Urothelium cell line (cell line): ENCODE measurements at places on chromosomes 1 and 21.

GRCh38 chr1:153000294-153000693 is 1.3 kb upstream of the SPRR3 start:
- DNase-seq, result no peak

DNA sequence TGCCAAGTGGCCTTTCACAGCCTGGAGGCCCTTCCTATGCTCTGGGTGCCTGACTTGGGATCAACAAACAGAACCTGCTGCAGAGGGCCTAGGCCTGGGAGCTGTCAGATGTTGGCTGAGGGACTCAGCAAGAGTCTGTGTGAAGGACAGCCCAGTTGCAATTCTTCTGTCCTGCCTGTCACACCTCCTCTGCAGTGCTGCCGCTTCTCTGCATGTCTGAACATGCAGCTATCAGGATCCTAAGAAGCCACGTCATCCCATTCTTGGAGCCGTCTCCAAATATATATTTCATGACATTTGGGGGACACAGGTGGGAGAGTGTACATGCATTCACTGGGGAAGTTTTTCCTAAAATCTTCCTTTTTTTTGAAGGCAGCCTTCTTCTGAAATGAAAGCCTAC is 8.6 kb downstream of the FCAMR start:
- no peak for DNase-seq

DNA sequence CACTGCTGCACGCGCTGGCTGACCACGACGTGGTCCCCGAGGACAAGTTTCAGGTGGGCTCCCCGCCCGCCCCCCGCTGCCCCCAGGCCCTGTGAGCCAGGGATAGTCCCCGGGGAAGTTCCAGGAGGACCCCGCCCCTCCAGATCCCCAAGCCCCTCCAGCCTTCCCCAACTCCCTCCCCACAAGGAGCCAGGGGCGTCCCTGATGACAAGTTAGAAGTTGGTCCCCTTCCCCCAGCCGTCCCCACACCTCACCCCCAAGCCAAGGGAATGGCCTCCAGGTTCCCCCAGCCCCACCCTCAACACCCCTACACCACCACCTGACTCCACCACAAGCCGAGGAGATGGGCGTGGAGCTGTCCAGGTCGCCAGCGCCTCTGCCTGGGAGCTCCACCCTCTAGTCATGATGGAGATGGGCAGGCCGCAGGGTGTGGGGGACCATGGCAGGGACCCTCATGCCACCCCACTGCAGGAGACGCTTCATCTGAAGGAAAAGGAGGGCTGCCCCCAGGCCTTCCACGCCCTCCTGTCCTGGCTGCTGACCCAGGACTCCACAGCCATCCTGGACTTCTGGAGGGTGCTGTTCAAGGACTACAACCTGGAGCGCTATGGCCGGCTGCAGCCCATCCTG is 525 bp downstream of the AIRE start:
- no peak for DNase-seq

GRCh38 chr1:29238620-29239002 is 2.3 kb downstream of the PTPRU start:
- DNase-seq, result no peak

DNA sequence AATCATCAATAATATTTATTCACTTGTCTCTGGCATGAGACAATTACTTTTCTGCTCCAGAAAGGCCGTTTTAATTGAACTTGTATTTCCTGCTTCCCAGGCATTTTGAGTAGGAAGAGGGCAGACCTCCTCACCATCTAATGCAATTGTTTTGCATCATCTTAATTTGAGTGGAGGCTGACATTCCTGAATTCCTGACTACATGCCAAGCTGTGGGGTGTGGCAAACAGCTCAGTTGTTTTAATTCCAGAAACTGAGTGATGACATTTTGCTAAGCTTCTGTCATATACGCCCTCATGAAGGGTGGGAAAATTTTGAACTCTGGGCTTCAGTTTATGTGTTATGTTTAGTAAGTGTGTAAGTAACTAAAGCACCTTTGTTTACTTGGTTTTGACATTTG is 125.4 kb upstream of the USP25 start:
- DNase-seq, result peak; percentile 50

- DNase-seq, result peak; percentile 14
Observed at GRCh38 chr1:8373581-8374241, 55.8 kb downstream of the SLC45A1 start.

GRCh38 chr1:228305721-228306152 is 97.9 kb downstream of the OBSCN start:
- no peak for DNase-seq

DNA sequence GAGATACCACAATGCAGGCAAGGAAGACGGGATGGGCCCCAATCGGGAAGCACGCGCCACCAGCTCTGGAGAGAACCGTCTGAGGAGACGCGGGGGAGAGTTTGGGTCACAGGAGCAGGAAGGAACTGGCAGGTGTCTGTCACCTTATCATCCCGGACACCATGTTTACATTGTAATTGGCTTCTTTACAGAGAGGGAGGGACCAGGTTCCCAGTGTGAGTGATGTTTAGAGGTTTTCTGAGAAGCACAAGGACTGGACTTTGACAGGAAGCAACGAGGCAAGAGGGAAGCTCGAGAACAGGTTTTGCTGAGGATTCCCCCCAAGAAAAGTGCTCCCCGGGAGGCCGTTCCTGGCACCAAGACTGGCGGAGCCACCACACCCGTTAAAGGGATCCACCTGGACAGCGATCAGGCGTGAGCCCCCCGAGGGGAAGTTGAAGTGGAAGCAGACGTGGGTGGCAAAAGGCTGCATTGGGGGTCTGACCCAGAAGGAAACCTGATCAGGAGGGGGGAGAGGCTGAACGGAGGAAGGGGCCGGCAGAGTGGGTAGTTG is 957 bp downstream of the EPS15 start:
- peak; percentile 30 for DNase-seq

GRCh38 chr1:6445062-6445763 is 20.6 kb downstream of the ESPN start:
- no peak for DNase-seq

GRCh38 chr1:206674745-206675175 is 9.9 kb upstream of the MAPKAPK2 start:
- DNase-seq, result peak; percentile 89

- no peak for DNase-seq
Observed at GRCh38 chr1:99648107-99648506, 2.2 kb downstream of the PALMD start.

DNA sequence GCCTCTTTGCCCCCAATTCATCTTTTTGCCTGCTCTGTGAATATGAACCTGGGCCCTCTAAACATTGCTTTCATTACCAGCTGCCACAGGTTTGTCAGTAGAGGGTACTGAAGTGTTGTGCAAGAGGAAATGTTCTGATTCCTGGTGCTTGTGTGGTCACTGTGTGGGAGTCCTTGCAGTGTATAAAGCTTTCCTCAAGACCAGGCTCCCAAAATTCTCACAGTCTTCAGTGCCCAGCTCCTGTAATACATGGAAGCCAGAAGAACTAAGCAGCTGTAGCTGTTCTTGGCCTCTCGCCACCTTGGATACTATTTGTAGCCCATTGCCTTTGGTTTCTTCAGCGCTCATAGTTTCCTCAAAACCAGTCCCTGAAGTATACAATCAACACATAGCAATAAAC is 1046.2 kb downstream of the BRINP3 start:
- DNase-seq, result no peak

- DNase-seq, result no peak
Observed at GRCh38 chr1:188270497-188270896, 1441.7 kb downstream of the PLA2G4A start.

GRCh38 chr1:232845406-232845955 is 40.3 kb downstream of the MAP10 start:
- no peak for DNase-seq

- DNase-seq, result no peak
Observed at GRCh38 chr1:28758420-28758819, 21.7 kb downstream of the YTHDF2 start.

GRCh38 chr1:192153276-192153675 is 5.0 kb upstream of the RGS18 start:
- no peak for DNase-seq

GRCh38 chr1:33169290-33170055 is 12.4 kb downstream of the TRIM62 start:
- DNase-seq, result no peak

- DNase-seq, result peak; percentile 74
Observed at GRCh38 chr1:58395355-58395754, 151.2 kb downstream of the OMA1 start.

DNA sequence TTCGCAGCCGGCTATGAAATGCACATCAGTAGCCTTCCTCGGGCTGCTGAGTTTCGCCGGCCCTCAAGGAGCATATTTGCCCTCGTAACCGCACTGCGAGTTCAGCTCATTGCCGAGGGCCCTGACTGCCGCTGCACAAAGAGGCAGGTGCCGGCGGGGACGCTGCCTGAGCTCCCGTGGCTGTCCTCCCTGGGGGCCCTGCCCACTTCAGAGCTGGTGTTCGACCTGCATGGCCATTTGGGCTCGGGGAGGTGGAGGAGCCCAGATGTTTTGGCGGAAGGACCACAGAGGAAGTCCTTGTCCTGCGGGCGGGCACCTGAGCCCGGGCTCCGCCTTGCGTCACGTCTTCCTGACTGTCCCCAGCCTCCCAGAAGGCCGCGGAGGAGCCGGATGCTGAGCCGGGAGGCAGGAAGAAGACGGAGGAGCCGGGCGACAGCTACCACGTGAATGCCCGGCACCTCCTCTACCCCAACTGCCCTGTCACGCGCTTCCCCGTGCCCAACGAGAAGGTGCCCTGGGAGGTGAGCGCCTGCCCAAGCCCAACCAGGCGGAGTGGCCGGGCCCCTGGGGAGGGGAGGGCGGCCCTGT is 29.9 kb upstream of the LRRC3 start:
- DNase-seq, result no peak

DNA sequence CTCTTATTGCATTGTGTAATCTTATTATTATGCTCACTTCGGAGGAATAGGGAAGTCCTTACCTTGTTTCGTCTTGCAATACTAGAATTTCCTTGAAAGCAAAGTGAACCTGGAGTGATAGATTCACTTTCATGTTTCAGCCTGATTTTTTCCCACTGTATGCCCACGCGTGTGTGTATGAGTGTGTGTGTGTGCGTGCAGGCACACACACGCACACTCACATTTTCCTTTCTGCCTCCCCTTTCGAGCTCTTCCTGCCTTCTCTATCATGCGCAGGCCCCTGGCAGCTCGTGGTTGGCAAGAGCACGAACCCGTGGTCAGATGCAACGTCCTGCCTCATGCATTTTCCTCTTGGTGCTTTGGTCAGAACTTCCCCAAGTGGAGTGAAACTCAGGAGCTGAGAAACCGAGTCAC is at the start of gene GCSAML:
Gene GCSAML, plus strand, starts transcription at position 366 of the 414 bp plus-strand sequence. CDS start 58 bp downstream, outside the sequence.
- DNase-seq, result no peak

GRCh38 chr1:156484480-156485058 is 16.0 kb downstream of the MEF2D start:
- no peak for DNase-seq

DNA sequence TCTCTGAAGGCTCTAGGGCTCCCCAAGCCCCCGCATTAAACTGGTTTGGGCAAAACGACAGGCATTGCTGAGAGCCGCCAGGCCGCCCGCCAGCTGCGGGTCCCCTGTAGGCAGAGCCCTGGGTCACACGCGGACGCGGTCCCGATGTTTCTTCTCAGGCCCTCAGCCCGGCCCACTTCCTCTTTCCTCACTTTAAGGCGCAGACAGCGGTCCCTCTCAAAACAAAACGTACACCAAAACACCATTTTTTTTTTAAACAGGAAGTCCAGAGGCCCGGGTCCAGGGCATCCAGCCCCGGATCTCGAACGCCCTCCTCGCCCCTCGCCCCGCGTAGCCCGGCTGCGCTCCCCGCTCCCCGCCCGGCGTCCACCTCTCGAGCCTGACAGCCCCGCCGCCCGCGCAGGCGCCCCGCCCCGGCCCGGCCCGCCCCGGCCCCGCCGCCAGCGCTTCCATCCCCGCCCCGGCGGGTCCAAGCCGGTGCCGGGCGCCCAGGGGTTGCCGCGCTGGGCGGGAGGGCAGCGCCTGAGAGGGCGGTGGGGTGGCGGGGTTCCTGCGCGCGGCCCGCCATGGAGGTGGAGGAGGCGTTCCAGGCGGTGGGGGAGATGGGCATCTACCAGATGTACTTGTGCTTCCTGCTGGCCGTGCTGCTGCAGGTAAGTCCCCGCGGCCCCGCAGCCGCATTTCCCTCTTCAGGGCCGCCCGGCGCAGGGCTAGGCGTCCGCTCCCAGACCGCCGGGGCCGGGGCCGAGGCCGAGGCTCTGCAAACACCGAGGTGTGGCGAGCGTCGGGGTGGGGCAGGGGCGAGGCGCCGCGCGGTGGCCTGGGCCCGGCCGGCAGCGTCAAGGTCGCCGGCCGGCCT is at the start of gene SLC22A15:
Gene SLC22A15, plus strand, starts transcription at position 452 of the 859 bp plus-strand sequence. Its CDS starts 115 bp downstream, at position 567.
- peak; percentile 73 for DNase-seq

DNA sequence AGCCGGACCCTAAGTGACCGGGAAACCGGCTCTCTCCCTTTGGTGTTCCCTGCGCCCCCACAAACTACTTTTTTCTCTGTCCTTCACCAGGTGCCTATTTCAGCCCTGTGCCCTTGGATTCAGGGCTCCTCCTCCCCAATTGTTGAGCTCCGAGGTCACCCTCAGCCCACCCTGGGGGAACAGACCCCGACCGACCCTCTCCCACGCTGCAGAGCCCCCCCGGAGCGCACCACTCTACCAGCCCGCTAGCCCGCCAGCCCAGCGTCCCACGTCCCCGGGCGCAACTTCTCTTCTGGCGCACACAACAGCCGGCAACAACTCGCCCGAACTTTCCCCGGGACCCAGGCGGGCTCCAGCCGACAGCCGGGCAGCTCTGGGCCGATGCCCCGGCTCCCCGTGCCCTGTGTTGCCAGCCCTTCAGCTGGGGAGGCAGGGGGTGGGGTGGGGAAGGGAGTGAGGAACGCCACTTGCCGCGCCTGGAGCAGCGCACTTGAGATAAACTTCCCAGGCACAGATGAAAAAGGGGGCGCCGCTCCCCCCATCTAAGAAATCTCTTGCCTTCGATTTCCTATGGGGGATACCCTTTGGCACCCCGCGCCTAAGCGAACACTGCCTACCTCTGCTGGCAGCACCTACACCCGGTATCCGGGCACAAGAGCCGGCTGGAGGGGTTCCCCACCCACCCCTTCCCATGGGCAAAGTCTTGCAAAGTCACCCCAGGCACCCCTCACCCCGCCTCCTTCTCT is 997 bp downstream of the CASZ1 start:
- DNase-seq, result no peak

DNA sequence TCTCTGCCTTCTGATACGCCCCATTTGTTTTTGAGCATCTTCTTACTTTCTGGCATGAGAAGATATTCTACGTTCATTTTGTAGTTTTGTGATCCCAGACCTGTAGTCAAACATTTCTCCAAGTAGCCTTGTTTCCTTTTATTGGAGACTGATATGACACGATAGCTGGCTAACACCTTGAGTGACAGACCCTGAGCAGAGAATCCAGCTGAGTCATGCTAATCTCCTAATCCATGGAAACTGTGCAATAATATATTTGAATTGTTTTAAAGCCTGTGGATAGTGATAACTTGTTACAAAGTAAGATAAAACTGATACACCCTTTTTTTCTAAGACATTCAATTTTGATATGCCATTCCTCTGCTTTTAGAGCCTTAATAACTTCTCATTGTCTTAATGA is 1.2 kb upstream of the IFI44L start:
- DNase-seq, result no peak

GRCh38 chr1:34686531-34686930 is 68.3 kb upstream of the GJB5 start:
- no peak for DNase-seq

GRCh38 chr21:43361127-43361492 is 65.8 kb downstream of the SIK1 start:
- no peak for DNase-seq

GRCh38 chr1:78385744-78386462 is 104.9 kb upstream of the PTGFR start:
- DNase-seq, result no peak
